ENCODE measurements at places on chromosomes 7 and 10.

- peak; percentile 75 for DNase-seq
Observed at GRCh38 chr7:100493476-100494264, 9.9 kb downstream of the NYAP1 start.

DNA sequence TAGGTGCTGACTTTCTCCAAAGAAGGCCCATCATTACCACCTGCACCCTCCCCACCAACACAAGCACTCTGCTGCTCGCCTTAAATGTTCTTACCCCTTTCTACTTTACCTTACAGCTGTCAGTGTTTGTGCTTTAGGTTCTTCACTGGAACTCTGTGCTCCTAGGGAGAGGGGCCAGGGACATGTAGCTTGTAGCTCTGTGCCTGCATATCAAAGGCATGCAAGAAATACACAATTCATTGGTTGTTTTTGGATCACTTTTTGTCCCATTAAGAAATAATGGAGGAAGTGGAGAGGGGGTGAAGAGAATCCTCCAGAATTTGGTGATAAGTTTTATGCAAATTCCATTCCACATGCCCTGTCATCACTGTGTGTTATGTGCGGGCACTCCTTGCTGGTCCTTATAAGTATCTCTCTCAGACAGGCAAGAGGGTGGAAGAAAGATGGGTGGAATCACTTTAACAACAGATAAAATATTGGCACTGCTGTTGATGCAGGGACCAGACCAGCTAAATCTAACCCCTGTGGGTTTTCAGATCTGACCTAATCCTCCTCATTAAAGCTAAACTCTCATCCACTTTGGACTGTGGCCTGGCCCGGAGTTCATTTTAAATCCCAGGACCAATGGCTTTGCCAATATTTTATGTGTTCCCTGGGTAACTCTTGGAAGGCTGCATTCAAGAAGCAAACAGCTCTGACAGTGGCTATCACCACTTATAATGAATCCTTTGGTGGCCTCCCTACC, 375.8 kb upstream of the NFE2L3 start:
- no peak for DNase-seq

- no peak for DNase-seq
Observed at GRCh38 chr10:118374404-118374803, 32.3 kb upstream of the FAM204A start.

DNA sequence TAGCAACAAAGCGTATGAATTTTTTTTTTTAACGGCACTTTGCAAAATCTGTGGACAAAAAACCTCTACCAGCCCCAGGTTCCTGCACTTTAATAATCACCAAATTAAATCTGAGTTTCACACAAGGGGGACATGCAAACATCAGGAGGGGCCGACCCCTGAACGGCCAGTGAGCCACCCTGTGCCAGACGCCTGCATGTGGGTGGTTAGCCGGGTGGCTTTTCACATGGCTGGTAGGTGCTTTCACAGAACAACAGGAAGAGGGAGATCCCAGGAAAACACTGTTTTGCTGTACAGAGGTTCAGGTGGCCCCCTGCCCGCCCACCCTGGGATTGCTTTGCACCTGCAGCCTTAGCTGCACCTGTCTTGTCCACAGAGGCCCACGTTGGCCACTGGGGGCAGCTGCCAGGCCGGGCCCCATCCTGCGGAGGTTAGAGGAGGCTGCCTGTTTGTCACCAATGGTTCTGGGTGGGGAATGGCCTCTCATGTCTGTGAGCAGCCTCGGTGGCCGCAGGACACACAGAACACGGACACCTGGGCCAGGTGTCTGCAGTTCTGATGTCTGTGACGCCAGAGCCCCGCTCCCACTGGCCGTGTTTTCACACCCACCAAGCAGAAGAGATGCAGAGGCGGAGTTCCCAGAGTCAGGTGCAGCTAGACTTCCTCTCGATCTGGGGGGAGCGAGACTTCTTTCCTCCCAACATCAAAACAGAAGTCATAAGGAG, 107.7 kb downstream of the FAM53B start:
- DNase-seq = no peak

DNA sequence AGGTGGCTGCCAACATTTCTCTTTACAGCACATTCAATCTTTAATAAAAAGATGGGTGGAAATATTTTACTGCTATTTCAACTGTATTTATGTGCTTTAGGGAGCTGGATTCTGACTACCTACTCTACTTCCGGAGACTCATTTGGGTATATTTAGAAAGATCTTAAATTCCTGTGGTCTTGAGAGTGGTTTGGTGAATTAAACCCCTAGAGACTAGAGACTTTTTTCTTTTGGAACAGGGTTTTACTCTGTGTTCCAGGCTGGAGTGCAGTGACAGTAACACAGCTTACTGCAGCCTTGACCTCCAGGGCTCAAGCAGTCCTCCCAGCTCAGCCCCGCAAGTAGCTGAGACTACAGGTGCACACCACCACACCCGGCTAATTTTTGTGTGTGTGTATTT, 79.0 kb upstream of the HABP2 start:
- no peak for DNase-seq

DNA sequence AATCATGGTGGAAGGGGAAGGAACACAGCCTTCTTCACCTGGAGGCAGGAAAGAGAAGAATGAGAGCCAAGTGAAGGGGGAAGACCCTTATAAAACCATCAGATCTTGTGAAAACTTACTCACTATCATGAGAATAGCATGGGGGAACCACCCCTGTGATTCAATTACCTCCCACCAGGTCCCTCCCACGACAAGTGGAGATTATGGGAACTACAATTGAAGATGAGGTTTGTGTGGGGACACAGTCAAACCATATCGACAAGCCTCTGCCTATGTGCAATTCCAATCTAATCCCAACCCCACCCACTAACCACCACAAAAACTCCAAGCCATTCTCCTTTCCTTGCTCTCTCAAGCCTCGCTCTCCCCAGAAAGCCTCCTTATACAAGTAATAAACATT, 69.2 kb downstream of the TAC1 start:
- no peak for DNase-seq

GRCh38 chr7:3520206-3520605, 219.2 kb downstream of the SDK1 start:
- no peak for DNase-seq

GRCh38 chr7:100044718-100045117, 4.9 kb upstream of the ZSCAN21 start:
- DNase-seq = no peak

- no peak for DNase-seq
Observed at GRCh38 chr7:79141252-79141651, 312.2 kb downstream of the MAGI2 start.

- DNase-seq = no peak
Observed at GRCh38 chr10:110556969-110557601, 10.4 kb upstream of the SMC3 start.

- DNase-seq = no peak
Observed at GRCh38 chr10:121322776-121323175, 275.5 kb downstream of the FGFR2 start.

DNA sequence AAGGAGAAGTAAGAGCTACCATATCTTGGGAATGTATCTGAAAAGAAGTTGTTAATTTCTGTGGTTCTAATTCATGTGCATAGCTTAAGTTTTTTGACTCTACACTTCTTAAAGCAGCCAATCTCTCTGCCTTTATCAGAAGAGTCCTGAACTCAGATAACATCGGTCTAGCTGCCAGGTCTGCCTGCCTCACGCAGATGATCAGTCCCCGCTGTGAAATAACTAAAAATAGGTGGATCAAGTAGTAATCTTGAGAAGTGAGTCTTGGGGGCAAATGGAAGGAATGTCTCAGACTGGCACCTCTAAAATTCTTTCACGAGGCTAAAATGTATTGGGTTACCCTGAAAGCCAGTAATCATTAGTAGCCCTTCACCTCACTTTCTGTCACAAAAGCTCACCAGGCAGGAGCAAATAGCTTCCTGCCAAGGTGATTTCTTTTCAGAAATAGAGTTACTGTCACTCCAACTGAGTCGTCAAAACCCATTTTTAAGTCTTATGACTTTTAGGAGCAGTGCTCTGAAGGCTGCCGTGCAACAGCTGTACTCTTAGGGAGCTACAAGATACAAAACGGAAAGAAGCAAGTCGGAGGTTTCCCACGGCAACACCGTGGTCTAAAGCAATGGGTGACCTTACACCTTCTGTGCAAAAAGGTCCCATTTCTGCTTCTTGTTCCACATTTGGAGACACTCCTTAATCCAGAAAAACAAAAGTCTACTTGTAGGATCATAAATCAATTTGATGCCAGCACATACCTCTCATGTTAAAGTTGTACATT, 85.2 kb downstream of the ABCB5 start:
- no peak for DNase-seq

DNA sequence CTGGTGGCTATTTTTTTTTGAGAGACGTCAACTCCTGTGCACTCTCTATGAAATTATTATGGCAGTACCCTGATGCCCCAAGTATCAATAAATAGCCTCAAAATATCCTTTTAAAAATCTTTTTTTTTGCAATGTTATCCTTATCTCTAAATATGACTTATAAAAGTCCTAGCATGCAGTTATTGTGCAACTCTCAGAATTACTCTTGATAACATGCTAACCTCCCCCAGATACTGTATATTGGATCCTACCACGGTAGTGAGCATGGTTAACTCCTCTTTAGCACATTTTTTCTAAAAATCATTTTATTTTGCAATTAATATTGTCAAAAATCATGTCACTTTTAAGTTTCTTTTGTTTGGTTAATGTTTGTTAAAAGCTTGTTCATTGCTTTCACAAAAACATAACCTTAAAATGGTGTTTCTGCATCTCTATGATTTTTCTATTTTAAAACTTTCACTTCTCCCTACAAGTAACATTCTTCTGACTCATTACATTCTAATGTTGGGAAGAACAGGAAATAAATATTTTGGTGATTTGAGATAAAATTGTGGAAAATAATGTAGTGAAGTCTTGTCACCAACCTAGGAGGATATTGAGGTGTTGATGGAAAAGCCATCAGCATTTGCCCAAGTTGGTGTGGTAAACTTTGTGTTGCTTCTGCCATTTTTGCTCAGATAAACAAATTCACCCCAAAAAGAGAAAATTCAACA, 42.1 kb upstream of the ADRA2A start:
- no peak for DNase-seq

- no peak for DNase-seq
Observed at GRCh38 chr10:29731760-29732159, 97.0 kb upstream of the SVIL start.

- no peak for DNase-seq
Observed at GRCh38 chr10:114405011-114405350, 679 bp upstream of the AFAP1L2 start.

- no peak for DNase-seq
Observed at GRCh38 chr7:2869981-2870380, 25.9 kb upstream of the GNA12 start.

DNA sequence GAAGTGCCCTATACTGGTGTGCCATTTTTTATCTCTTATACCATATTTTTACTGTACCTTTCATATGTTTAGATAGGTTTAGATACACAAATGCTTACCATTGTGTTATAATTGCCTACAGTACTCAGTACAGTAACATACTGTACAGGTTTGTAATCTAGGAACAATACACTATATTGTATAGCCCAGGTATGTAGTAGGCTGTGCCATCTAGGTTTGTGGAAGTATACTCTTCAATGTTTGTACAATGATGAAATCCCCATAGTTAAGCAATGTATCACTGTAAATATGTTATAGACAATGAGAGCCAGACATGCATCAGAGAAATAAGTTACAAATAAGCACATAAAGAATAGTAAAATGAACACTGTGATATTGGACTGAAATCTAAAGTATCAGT, 109.1 kb downstream of the IQUB start:
- no peak for DNase-seq

GRCh38 chr7:81776948-81777630, 7.2 kb upstream of the HGF start:
- peak; percentile 10 for DNase-seq

DNA sequence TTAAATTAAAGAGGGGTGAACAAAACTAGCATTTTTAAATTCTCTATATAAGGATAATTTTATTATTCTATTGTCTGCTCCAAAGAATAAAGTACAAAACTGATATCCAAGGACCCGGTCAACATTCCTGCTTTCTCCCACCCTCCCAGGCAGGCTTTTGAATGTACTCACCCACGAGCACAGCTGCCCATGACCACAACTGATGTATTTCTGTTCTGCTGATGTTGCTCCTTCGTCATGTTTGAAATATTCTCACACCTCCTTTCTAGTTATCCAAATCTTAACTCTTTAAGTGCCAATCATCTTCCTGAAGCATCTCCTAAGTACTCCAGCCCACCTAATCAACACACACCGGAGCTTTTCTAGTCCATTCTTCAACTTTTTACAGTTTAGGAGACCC, 46.7 kb downstream of the CALD1 start:
- DNase-seq = no peak

DNA sequence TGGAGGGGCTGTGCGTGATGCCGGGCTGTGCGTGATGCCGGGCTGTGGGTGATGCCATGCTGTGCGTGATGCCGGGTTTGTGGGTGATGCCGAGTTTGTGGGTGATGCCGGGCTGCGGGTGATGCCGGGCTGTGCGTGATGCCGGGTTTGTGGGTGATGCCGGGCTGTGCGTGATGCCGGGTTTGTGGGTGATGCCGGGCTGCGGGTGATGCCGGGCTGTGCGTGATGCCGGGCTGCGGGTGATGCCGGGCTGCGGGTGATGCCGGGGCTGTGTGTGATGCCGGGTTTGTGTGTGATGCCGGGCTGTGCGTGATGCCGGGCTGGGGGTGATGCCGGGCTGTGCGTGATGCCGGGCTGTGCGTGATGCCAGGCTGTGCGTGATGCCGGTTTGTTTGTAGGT, 128.9 kb downstream of the FAM53B start:
- DNase-seq = no peak

DNA sequence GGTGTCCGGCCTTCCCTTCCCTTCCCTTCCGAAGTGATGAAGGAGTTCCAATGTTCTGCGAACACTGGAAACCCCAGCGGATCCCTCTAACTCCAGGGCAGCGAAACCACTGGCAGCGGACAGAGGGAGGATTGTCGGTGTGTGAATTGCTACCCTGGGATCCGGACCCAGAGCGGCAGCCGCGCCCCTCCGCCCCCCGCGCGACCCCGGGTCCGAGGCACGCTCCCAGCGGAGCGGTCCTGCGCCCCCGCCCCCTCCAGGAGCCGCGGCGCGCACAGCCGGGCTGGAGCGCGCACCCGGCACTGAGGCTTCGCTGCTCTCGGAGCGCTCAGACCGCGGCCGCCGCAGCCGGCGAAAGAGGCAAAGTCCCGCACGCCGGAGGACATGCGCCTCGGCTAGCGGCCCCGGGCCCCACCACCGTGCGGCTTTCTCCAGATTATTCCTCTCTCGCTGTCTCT, at the start of gene PTPRZ1:
TSS of gene PTPRZ1 (plus strand) at position 331 of the 458 bp plus-strand sequence. CDS start 339 bp downstream, outside the sequence.
- DNase-seq = peak; percentile 50

GRCh38 chr7:6256109-6256483, 16.3 kb downstream of the CYTH3 start:
- no peak for DNase-seq

DNA sequence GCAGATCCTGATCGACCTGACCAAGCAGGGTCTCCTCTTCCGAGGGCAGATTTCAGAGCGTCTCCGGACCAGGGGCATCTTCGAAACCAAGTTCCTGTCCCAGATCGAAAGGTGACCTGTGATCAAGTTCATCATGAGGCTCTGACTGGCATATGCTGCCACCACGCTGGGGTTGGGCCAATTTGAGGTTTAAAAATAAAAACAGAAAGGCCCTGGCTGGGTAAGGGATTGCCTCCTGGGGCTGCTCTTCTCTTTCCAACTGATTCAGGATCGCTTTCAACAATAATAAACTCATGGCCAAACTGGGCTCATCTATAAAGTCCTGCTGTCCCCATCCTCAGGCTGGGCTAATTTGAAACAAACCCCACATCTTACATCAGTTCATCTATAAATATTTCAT, 17.1 kb upstream of the HK1 start:
- DNase-seq = no peak

Data from HuH-7 (cell line).